ENCODE measurements at places on chromosomes 11 and 22.

DNA sequence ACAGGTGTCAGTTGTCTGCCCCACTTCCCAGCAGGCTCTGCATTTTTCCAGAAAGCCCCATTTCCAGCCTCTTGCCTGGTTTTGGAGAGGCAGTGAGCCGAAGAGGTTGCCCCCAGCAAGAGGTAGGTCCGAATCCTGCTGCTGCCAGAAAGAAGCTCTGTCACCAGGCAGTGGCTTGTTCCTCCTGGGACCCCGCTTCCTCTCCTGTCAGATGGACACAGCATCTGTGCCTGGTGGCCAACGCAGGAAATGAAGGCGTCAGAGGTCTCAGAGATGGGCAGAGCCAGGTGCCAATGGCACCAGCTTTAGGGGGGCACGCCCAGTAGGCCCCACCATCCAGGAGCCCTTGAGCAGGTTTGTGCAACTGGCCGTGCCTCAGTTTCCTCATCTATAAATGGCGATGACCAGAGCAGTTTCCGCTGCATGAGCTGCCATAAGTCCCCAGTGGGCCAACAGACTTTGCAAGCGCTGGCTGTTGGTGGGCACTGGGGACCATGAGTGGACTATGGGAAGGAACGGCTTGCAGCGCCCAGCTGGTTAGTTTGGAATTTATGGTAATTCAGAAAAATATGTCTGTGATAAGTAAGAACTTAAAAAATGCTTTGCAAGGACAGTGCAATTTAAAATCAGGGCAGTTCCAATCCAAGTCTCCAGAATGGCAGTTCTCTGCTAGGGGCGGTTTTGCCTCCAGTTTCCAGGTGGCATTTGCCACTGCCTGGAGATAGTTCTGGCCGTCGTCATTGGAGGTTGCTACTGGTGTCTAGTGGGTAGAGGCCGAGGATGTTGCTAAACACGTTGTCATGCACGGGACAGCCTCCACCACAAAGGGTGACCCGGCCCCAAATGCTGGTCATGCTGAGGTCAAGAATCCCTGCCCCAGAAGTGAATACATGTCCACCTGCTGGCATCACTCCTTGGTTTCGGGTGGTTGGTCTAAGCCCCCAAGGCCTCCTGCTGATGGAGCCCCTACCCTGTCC is 2.3 kb upstream of the OSBPL5 start:
- no peak for DNase-seq

DNA sequence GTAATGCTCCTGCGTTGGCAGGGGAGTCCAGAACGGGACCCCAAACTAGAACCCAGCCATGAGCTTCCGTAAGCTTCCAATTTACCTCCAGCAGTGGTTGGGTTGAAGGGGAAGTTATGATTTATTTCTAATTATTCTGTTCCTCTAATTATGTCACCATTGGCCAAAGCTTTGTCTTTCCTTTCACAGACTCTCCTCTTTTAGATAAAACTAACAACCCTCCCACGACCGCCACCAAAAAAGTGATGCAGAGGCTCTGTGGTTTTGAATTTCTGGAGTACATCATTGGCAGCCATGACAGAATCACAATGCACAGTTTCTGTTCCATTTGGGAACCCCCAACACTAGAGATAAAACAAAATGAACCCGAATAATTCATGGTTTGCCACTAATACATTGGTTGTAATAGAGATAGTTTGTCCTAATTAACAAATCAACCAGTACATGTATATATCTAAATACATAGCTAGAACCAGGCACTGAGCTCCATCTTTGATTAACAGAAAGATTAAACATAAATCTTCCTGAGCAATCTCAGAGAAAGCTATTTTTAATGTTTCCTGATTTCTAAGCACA is 64.3 kb downstream of the ETS1 start:
- DNase-seq: no peak

DNA sequence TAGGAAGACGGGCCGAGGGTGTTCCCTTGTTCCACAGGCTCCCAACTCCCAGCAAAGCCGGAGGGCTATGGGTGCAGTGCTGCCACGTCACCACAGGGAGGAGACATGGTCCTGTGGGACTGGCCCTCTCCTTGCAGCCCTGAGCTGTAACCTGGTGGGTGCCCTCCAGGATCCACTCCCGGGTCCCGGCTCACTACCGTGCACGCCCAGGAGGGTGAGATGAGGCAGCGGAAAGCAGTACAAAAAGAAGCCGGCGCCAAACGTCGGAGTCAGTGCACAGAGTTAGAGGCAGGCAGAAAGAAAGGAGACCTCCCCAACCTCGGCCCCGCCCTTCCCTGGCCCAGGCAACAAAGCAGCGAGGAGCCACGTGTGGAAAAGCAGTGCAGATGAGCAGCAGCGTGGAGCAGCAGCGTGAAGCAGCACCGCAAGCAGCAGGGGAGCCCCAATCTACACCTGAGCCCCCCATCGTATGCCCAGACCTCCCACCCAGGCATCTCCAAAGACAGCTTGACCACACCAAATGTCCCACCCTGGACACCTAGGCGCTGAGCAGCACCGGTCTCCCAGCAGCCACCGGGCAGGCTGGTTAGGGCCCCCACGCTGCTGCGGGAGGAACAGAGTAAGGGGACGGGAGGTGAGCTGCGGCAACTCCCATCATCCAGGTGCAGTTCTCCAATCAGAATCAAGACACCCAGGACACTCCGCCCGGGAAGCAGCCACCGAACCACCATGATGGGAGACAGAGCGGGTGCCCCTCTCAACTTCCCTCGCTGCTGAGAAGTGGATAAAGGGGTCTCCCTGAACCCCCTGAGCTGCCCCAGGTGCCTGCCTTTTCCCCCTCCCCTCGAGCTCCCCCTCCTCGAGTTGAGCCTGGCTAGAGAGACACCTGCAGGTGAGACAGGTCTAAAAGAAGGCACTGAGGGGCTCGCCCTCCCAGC is 28.8 kb downstream of the IGSF9B start:
- DNase-seq: peak; percentile 65

DNA sequence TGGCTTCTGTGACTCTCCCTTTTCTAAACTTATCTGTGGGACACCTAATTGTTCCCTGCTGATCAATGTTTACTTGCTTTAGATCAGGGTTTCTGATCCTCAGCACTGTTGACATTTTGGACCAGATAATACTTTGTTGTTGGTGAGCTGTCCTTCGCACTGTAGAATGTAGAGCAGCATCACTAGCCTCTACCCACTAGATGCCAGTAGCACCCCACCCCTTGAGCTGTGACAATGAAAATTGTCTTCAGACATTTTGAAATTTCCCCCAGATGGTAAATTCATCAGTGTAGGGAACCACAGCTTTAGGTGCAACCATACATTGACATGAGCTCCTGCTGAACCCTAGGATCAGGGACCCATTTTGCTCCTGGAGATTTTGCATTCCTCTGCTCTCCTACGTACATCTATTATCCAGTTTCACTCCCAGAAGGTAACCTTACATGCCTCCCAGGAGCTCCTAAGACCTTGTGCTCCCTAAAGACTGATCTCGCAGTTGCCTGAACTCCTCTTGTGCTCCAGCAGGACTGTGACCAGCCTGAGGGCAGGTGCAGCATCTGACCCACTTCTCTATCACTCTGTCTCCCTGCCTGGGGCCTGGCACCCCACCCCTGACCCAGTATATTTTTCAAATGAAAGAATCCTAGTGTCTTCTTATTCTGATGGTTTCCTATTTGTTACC is 107.8 kb downstream of the FAR1 start:
- no peak for DNase-seq

DNA sequence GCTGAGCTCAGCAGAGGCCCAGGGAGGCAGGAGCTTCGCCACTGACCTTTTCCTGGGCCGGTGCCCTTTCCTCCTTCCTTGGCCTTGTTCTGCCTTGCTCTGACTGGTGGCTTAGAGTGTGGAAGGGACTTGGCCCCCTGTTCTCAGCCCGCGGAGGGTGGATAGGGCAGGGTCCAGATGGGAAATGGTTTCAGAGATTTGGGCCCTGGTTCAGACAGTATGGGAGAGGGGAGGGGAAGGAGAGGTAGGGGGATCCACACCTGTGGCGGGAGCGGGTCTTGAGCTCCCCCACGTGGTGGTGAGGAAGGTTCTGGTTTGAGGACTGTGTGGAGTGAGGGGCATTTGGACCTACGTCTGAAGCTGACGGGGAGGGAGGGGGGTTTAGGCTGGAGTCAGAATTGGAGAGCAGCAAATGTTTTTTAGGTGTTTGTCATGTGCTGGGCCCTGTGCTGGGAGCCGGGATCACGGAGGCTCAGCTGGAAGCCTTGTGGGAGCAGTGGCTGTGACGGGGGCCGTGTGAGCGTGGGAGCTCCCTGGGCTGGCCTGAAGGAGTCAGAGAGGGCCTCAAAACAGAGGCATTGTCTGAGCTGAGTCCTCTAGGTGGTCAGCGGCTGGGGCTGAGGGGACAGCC is 27.2 kb downstream of the SHANK3 start:
- DNase-seq: no peak

GRCh38 chr11:105986554-105986953 is 35.5 kb downstream of the MSANTD4 start:
- no peak for DNase-seq

DNA sequence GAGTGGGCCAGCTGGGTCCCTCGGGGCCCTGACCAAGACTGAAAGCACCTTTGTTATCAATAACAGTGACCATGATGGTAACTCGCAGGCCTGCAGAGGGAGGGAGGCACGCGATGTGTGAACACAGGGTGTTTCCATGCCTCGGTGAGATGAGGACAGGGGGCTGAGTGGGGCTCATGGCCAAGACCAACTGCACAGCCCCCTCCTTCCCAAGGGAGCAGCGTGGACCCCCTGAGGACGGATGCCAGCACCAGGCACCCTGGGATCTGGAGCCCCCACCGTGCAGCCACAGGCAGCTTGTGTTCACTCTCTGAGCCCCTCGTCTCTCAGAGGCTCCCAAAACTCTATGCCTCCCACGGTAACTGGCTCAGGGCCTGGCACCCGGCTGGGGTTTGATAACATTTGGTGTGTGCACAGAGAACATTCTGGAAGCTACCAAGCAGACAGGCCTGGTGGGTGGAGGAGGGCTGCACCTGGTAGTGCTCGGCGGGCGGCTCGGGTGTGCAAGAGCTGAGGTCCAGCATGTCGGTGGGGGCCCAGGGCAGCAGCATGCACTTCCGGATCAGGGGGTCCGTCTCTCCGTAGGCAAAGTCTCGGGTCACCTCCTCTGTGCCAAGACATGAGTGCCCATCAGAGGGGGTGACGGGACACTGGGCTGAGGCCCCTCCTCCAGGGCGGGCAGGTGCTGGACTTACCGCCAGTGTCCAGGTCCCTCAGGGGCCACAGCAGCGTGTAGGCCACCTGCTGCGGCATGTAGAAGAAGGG is 7.6 kb downstream of the TTLL12 start:
- DNase-seq: no peak

DNA sequence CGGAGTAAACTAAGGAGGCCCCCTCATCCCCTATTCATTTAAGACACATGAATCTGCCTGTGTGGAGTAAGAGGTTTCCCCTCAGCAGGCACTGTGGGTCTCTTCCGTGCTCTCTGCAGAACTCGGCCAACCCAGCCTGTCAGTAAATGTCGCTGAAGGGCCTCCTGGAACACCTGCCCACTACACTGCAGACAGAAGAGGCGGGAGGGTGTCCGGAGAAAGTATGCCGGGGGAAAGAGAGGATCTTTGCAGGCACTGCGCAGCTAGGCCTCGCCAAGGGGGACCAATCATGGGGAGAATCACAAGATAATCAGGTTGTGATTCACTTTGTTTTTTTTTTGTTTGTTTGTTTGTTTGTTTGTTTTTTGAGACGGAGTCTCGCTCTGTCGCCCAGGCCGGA is 110.8 kb downstream of the MORC2 start:
- no peak for DNase-seq

DNA sequence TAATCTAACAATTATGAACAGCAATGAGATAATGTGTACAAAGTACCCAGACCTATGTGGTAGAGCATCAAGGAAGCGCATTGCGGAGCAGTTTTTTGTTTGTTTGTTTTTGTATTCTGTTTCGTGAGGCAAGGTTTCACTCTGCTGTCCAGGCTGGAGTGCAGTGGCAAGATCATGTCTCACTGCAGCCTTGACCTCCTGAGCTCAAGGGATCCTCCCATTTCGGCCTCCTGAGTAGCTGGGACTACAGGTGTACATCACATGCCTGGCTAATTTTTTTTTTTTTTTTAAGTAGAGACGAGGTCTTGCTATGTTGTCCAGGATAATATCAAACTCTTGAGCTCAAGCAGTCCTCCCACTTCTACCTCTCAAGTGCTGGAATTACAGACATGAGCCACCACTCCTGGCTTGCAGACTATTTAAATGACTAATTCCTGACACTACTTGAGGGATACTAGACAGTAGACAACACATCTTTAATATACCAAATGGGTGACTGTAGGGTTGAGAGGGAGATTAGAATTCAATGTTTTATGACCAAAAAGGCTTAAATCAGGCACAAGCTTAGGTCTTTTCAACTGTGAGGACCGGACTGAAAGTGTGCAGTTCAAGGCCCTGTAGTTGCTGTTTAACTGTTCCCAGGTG is 12.7 kb downstream of the OR51B4 start:
- no peak for DNase-seq

- no peak for DNase-seq
Measured at GRCh38 chr22:46122511-46122971, 27.8 kb upstream of the PPARA start.

GRCh38 chr22:42699281-42699975 is 21.2 kb downstream of the A4GALT start:
- DNase-seq: no peak

GRCh38 chr11:2380396-2380795 is 3.3 kb downstream of the CD81 start:
- DNase-seq: no peak

- no peak for DNase-seq
Measured at GRCh38 chr22:17281440-17281841, 62.2 kb upstream of the ADA2 start.

DNA sequence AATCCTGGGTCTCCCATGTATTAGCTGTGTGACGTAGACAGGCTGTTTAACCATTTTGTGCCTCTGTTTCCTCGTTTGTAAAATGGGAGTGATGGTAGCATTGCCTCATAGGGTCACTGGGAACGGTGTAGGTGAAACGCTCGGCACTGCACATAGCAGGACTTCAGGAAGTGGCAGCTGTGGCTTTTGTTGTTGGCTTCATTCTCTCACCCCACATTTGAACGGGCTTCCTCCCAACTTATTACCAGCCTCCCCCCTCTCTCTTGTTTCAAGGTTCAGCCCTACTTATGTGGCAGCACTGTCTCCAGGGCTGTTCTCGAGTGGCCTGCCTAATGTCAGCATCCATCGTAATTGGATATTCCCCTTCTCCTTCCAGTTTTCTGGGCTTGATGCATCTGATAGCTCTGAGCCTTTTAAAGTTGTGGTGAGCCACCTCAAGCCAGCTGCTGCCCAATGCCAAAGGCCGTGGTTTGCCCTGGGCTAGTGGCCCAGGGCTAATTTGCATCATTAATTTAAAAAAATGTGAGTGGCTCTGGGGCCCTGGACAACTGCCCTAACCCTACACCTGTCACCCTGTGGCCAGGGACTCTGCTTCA is 217.8 kb upstream of the TBCEL start:
- DNase-seq: no peak
